ENCODE measurements at places on chromosomes 2 and 18. TPM values are rescaled to one million over a fixed set of nuclear protein-coding genes. Genes with fewer than 3 reads are reported as not detected.

DNA sequence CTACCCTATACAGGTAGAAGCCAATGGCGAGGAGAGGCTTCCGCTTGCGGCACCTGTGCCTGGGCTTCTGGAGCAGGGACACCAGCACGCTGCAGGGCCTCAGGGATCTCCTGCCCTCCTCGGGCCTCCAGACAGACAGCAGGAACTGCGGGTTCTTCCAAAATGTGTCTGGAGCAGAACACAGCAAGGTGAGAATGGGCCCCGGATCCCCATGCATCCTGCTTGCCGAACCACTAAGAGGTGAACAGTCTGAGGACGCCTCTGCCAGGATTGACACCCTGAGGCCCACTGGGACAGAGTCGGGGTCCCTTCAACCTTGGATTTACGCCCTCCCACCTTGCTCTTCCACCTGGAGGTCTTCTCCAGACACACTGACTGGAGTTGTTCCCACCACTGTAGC is 25.4 kb downstream of the CAPN14 start:
- DNase-seq: no peak

- no peak for DNase-seq
Measured at GRCh38 chr18:3581890-3582289, 131.9 kb downstream of the TGIF1 start.

GRCh38 chr18:37320317-37320716 is 245.3 kb downstream of the CELF4 start:
- no peak for DNase-seq

- no peak for DNase-seq
Measured at GRCh38 chr2:133489146-133489545, 79.1 kb downstream of the NCKAP5 start.

- DNase-seq: no peak
Measured at GRCh38 chr2:142531377-142531776, 346.1 kb upstream of the KYNU start.

DNA sequence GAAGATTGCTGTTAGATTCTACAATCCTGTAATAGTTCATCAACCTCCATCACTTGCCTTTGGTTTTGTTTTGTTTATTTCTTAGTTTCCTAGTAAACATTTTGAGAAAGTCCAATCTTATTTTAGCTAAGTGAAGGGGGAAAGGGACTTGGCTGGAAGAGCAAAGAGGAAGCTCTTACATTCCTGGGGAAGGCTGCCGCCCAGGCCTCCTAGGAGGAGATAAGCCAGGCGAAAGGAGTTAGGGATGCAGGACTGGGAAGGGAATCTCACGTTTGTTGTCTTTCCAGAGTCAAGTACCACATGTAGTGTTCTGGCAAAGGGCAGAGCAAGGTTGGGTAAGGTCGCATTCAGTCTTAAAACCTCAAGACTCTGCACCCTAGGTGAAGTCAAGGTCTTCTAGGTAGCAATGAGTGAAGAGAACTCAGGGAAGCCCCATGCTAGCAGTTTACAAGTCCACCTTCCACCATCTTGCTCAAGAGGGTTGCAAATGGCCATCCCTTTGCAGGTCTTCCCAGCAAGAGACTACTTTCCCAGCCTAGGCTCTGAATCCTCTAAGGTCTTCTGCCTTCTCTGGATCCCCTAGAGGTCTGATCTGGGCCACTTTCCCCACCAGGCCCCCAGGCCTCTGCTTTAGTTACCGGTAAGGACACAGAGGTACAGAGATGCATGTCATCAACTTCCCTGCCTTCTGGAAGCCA is 320.7 kb downstream of the CYP26B1 start:
- DNase-seq: no peak

GRCh38 chr2:177525351-177525924 is 132.9 kb downstream of the AGPS start:
- no peak for DNase-seq

- DNase-seq: peak; percentile 9
Measured at GRCh38 chr18:61569176-61569892, 236.1 kb downstream of the CDH20 start.

- DNase-seq: no peak
Measured at GRCh38 chr2:74005786-74006185, 21.1 kb downstream of the TET3 start.

GRCh38 chr2:53104263-53104662 is 663.3 kb upstream of the CHAC2 start:
- peak; percentile 40 for DNase-seq

- no peak for DNase-seq
Measured at GRCh38 chr18:47552783-47553182, 301.3 kb upstream of the SKOR2 start.

DNA sequence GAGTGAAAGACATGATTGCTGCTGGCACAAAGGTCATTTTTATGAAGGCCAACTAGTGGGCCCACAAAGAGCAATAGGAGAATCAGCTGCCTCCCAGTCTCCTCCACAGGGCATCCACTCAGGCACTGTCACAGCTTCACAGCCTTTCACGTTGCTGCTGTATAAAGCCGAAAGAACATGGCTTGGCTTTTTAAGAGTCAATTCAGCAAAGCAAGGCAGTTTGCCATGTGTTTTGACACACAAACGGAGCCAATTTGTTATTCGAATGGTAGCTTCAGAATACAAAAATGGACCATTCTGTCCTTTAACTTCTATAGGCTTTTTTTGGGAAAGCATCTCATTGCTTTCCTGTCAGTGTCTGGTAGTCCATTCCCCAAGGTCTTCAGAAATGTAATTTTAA is 283.4 kb upstream of the PARD3B start:
- DNase-seq: no peak

- DNase-seq: no peak
Measured at GRCh38 chr2:106882673-106883072, 3.3 kb downstream of the ST6GAL2 start.

DNA sequence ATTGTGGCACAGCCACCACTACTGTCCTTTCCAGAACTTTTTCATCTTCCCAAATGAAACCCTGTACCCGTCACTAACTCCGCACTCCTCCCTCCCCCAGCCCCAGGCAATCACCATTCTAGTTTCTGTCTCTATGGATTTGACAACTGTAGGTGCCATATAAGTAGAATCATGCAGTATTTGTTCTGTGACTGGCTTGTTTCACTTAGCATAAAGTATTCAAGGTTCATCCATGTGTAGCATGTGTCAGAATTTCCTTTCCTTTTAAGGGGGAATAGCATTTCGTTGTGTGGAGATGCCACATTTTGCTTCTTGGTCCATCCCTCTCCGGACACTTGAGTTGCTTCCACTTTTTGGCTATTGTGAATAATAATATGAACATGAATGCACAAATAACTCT is 842 bp upstream of the CKAP2L start:
- no peak for DNase-seq

DNA sequence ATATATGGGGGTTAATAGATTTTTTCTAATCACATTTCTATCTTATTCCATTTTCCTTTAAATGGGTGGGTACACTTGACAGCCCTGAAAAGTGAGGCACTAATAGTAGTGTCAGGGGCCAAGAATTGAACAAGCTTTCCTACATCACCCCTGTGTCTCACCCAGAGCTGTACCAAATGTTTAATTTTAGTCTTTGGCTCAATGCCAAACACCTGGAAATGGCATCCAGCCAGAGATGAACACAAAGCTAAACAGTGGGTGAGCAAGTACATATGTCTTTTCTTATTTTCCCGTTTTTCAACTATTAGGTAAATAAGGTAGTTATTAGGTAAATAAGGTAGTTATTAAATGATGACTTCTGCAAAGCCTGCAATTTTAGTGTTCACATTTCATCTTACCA is 276.3 kb upstream of the ERBB4 start:
- no peak for DNase-seq

- no peak for DNase-seq
Measured at GRCh38 chr2:64640153-64641044, 13.3 kb downstream of the SERTAD2 start.

GRCh38 chr18:46324087-46324955 is 220.1 kb downstream of the HAUS1 start:
- peak; percentile 44 for DNase-seq

DNA sequence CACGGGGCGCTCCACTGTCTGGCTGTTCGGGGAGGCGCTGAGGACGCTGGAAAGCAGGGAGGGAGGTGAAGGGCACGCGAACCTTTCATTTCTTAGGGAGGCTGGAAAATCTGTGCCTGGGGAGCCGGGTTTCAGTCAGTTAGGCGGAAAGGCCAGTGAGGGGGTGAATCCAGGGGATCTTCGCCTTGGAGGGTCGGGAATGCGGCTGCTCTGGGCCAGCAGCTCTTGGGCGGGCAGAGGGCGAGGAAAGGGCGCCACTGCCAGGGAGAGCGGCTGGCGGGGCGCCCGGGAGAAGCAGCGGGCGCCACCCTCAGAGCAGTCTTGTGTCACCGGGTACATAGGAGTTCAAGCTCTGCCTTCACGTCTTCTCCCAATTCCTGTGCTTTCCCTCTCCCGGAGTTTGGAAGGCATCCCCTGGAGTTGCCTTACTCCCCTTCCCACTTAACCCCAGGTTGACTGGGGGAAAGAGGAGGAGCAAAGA is 1.4 kb downstream of the CCDC85A start:
- DNase-seq: no peak

The DNPEP gene
- 41.6 TPM for polyA plus RNA-seq

The MAP2 gene
- polyA plus RNA-seq: 11.9 TPM

The VSNL1 gene
- polyA plus RNA-seq: 18.4 TPM

The CDK5R2 gene
- polyA plus RNA-seq: 0.03 TPM

The FOXD4L1 gene
- 0.08 TPM for polyA plus RNA-seq

The REG1B gene
- polyA plus RNA-seq: not detected

Measured in keratinocyte (primary cell).